Activated CD8-positive, alpha-beta T cell treated with anti-CD3 and anti-CD28 coated beads, Interleukin-2, amount 10 ng/mL, durations not matched to agents 7 days and 5 days (primary cell): ENCODE measurements at places on chromosomes 13 and 19. TPM values are rescaled to one million over a fixed set of nuclear protein-coding genes. Genes with fewer than 3 reads are reported as not detected.

Gene ZNF554
- 2.1 TPM for total RNA-seq

DNA sequence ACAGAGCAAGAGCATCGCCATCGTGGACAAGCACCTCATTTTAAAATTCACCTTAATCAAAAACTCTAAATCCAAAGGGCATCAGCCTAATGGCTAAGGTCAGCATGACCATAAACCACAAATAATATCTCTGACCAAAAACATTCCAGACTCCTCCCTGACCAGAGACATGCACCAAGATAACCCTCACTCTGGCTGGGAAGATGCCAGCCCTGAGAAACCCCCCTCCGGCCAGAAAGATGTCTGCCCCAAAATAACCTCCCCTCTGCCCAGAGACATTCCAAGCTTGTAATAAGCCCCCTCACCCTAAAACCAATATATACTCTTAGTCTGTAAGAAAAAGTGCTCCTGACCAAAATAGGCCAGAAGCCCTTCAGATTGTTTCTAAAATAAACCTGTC, 61.7 kb downstream of the ZNF44 start:
- no peak overlapping the region for H3K4me3 ChIP-seq
- no peaks in the 10 kb centered on the region for H3K4me1 ChIP-seq
- DNase-seq = no peak
- no peak overlapping the region for H3K27ac ChIP-seq
- no peaks in the 10 kb centered on the region for H3K27me3 ChIP-seq

DNA sequence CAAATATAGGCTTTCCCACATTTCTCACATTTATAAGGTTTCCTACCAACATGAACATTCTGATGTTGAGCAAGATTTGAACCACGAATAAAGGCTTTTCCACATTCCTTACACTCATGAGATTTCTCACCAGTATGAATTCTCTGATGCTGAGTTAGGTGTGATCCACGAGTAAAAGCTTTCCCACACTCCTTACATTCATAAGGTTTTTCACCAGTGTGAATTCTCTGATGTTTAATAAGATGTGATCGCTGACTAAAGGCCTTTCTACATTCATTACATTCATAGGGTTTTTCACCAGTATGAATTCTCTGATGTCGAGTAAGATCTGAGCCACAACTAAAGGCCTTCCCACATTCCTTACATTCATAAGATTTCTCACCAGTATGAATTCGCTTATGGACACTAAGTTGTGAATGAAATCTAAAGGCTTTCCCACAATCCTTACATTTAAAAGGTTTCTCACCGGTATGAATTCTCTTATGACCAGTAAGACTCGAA, 19.0 kb downstream of the ZNF790 start:
- H3K27me3 ChIP-seq = no peaks in the 10 kb centered on the region
- no peak overlapping the region for H3K27ac ChIP-seq
- no peak for DNase-seq
- H3K4me1 ChIP-seq = no peaks in the 10 kb centered on the region
- H3K36me3 ChIP-seq = peaks cover 74% of the 10 kb centered on the region

- DNase-seq = no peak
- H3K27me3 ChIP-seq = no peaks in the 10 kb centered on the region
- peaks cover 57% of the 10 kb centered on the region for H3K4me1 ChIP-seq
- peaks cover 71% of the 10 kb centered on the region for H3K36me3 ChIP-seq
These were observed 3.7 kb downstream of the SNRPA start for GRCh38 chr19:40754611-40755247.

- H3K27ac ChIP-seq = no peak overlapping the region
- no peaks in the 10 kb centered on the region for H3K36me3 ChIP-seq
- peaks cover 37% of the 10 kb centered on the region for H3K4me1 ChIP-seq
- H3K27me3 ChIP-seq = no peaks in the 10 kb centered on the region
These were observed 2.6 kb upstream of the DHRS12 start for GRCh38 chr13:51806566-51806965.

- H3K36me3 ChIP-seq = peaks cover 22% of the 10 kb centered on the region
- no peak for DNase-seq
- H3K27ac ChIP-seq = no peak overlapping the region
- H3K27me3 ChIP-seq = no peaks in the 10 kb centered on the region
- peaks cover 10% of the 10 kb centered on the region for H3K4me1 ChIP-seq
These were observed 8.9 kb downstream of the ZC3H13 start for GRCh38 chr13:46043647-46044046.
